Lung (tissue), 17 donors: ENCODE measurements at places on chromosomes 4 and X. TPM values are rescaled to one million over a fixed set of nuclear protein-coding genes. Genes with fewer than 3 reads are reported as not detected.

GRCh38 chrX:133681421-133681820 lies 266.1 kb upstream of the GPC4 start:
- no peak for DNase-seq

Gene TBL1X
- 16.0 TPM for total RNA-seq

Gene GNRHR
- not detected for total RNA-seq

GRCh38 chr4:105644257-105644656 lies 64.2 kb downstream of the INTS12 start:
- DNase-seq: no peak

DNA sequence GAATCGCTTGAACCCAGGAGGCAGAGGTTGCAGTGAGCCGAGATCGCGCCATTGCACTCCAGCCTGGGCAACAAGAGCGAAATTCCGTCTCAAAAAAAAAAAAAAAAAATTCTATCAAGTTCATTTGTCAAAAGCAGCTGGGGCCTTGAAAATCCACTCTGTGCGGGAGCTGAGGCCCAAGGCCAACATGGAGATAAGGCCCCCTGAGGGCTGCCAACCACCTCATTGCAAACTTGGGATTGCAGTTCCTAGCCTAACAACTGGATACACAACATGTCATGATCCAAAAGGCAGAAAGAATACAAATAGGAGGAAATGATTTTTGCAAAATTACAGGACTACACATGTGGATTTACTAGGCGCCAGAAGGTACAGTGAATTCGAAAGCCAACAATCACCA lies 22.5 kb upstream of the PRDX4 start:
- DNase-seq: peak; percentile 90

DNA sequence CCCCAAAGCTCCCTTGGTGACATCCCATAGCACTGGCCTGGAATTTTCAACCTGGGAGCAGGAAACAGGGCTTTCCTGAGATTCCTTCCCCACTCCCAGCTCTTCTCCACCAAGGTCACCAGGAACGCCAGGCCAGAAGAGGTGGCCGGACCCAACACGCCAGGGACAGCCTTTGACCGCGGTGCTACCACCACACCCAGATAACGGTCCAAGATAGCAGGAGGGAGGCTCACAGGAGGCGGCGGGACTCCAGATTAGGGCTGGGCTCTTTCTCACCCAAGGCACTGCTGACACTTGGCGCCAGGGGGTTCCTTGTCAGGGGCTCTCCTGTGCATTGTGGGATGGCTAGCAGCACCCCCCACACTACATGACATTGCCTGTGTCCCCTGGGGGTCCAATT lies 22.9 kb downstream of the ZFYVE28 start:
- DNase-seq: no peak

DNA sequence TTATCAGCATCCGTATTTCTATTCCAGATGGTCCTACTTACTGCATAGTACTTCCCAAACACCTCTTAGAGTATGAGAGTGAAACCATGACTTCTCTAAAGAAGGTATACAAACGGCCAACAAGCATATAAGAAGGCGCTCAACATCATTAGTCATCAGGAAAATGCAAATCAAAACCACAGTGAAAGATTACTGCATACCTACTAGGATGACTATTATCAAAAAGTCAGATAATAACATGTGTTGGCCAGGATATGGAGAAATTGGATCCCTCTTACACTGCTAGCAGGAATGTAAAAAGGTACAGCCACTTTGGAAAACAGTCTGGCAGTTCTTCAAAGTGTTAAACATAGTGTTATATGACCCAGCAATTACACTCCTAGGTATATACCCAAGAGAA lies 215.3 kb upstream of the CXorf66 start:
- no peak for DNase-seq

- no peak for DNase-seq
Measured at GRCh38 chr4:79958466-79959264, 114.4 kb downstream of the ANTXR2 start.

Gene CDKL2
- total RNA-seq: 16.3 TPM

DNA sequence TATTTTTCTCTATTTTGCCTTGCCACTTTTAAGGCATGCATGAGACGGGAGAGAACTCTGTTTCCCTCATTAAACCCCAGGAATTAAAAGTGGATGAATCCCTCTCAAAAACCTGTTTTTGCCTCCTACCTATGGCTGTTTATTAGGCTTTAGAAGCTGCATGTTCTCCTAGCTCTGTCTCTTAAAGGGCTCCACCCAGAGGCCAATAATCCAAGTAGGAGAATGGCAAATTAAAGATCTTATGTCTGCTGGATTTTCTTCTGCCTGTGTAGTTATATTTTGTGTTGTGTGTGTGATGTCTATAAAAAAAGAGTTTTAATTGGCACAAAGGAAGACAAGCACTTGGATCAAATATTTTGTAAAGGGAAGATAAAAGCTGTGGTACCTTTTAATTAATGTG lies 32.4 kb downstream of the MAGEC1 start:
- peak; percentile 3 for DNase-seq

Gene CNGA1
- total RNA-seq: 0.48 TPM

- no peak for DNase-seq
Measured at GRCh38 chr4:55002431-55002830, 123.0 kb downstream of the KDR start.

DNA sequence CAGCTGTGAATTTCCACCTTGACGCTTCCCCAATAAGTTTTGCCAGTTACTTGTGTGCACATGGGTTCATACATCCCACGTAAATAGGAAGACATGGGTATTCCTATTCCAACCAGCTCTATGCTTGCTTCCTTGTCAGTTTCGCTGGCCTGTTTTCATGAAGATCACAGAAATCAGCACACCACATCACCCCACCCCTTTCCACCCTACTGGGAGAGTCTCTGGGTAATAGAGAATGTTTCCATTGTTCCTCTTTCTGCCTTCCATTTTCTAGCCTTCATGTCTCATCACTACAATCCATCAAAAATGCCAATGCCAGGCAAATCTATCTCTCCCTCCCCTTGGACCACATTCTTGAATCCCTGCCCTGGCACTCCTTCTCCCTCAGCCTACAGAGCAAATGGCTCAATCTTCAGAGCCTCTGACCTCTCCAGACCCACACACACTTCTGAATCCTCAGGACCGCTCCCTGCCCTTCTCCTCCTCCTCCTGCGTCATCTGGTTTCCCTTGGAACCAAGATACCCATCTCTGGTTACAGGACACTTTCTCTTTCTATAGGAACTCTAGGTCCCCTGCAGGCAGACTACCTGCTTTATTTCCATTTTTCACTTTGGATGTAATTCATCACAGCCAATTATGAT lies 323.3 kb downstream of the DHX15 start:
- DNase-seq: no peak
